ENCODE measurements at places on chromosomes 7 and 10.

GRCh38 chr7:128164061-128164954 lies 76.8 kb upstream of the LEP start:
- DNase-seq: no peak

DNA sequence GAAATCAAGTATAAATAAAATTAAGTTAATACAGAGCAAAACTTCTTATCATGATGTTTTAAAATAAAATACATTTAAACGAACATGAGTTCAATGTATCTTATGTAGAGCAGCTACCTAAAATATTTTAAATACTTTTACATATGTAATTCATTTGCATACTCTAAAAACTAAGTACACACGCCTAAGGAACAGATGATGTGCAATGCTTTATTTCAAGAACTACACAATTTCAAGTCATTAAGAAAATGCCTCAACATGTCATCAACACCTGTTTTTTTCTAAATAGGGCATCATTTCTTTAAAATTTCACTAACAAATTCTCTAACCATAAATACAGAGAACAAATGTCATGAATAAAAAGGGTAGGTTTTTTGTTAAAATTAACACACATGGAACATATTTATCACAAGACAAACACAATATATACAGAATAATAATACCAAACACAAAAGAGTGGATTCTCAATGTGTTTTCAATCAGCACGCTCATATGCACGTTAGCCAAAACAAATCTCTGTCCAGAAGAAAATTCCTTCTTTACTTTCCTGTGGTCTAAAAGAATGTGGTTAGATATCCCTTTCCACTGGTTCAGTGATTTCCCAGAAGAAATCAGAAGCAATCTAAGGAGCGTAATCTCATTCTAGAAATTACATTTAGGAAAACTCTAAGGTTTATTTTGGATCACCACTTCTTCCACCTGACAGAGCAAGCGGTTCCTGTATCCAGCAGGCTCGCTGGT lies 73.0 kb upstream of the PFKP start:
- DNase-seq: no peak

DNA sequence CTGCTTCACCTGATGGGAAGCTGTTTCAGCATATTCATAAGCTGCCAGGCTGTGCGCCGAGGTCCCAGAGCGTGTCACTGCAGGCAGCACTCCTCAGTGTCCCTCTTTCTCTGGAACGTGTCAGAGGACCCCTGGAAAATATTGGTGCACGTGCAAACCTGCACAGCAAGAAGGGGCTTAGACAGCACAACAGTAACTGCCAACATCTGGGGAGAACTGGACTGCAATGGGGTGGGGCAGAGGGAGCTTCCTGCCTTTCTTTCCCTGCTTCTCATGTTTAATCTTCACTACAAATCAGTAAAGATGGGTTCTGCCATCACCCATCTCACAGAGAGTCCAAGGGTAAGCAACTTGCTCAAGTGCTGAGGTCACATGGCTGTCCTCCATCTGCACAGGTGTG lies 86.5 kb upstream of the GPR26 start:
- DNase-seq: no peak

GRCh38 chr7:126700807-126701604 lies 551.7 kb downstream of the GRM8 start:
- peak; percentile 95 for DNase-seq

DNA sequence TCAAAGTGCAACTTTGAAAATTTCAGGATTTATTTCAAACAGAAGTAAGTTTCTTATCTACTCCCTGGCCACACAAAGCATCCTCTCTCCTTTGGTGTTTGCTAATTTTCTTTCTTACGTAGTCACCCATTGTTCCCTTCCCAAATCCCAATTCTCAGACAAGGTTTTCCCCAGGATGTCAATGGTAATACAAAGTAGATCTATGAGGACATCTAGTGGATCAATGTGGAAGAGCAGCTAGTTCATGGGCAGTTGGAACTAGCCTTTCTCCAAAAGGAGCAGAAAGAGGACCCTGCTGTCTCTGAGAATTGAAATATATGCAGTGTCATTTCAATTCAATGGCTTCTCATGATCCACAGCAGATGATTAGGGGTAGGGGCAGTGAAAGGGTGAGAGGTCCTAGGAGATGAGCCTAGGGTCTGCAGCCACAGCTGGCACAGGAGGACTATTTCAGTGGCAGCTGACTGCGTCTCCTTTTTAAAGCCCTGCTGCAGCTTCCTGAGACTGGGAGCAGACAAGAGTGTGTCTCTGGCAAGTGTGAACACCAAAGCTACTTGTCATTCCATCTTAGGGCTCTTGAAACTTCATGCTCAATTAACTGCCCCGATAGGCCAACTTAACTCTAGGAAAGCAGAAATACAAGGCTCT lies 632.6 kb downstream of the KCNMA1 start:
- peak; percentile 38 for DNase-seq

GRCh38 chr10:90148116-90148855 lies 446.9 kb downstream of the KIF20B start:
- no peak for DNase-seq

DNA sequence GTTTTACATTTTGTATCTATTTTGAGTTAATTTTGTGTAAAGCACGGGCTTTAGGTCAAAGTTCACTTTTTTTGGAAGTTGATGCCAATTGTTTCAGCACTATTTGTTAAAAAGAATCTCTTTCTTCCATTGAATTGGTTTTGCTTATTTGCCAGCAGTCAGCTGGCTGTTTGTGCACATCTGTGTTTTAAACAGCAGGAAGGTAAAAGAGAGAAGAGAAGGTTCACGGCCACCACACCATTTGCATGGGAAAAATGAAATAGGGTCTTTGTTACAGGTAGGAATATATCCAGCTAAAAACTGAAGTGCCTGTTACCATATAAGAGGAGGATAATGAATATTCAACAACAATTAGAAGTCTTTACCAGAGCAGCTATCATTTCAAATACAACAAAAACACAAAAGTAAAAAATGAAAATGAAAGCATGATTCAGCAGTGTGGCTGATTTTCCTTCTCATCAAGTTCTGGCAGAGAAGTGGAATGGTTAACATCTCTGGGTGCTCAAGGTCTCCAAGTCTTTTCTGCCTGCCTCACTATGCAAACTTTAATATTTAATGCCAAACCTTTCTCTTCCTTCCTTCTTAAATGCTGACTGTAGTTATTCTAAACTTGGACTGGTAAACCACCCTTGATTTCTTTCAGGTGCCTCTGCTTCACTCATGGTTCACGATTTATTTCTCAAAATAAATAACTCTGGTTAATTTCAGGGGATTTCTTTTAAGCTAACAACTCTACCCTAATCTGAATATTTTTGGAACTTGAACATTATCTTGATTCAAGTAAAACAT lies 841.5 kb downstream of the GRM8 start:
- DNase-seq: no peak

DNA sequence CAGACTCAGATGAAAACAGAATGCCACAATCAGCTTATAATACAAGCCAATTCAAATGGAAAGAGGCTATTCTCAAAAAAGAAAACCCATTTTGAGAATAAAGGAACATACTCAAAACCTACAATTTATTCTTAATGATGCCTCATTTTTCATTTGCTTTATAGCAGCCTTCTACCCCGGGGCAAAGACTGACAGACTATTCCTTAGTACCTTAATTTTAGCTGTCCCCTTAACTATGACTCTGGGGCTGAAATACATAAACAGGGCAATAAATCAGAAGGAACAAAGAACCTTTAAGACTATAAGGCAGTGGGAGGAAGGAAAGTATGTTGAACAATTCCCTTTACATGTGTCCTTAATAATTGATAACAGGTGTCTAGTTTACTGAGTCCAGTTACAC lies 76.8 kb downstream of the TMEM106B start:
- no peak for DNase-seq

GRCh38 chr10:30540276-30540675 lies 89.3 kb downstream of the LYZL2 start:
- DNase-seq: no peak

DNA sequence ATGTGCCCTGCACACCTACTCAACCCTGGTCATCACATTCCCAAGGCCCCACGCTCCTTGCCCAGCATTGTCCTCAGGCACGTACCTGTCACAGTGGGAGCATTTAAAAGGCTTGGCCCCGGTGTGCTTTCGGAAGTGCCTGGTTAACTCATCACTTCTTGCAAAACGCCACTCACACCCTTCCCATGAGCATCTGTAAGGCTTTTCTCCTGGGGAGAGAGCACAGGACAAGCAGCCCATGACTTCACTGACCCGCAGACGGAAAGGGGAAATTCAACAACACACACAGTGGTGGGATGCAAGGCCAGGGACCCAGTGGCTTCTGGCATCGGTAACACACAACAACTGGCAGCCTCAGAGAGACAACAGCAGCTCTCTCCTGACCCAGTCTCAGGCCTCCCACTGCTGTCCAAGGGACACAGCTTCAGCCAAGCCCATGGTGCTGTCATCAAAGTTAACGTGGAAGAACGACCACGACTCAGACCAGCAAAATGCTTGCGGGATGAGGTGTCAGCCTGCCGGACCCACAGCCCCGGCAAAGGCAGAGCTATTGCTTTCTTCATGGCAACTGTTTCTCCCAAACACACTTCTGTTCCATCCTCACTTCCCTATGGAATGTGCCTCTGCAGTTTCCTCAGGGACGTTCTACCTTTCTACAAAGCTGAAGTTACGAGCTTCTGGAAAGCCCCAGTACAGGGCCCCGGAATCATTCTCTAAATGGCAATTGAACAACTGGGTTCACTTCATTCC lies 4.8 kb downstream of the KLF6 start:
- peak; percentile 19 for DNase-seq

DNA sequence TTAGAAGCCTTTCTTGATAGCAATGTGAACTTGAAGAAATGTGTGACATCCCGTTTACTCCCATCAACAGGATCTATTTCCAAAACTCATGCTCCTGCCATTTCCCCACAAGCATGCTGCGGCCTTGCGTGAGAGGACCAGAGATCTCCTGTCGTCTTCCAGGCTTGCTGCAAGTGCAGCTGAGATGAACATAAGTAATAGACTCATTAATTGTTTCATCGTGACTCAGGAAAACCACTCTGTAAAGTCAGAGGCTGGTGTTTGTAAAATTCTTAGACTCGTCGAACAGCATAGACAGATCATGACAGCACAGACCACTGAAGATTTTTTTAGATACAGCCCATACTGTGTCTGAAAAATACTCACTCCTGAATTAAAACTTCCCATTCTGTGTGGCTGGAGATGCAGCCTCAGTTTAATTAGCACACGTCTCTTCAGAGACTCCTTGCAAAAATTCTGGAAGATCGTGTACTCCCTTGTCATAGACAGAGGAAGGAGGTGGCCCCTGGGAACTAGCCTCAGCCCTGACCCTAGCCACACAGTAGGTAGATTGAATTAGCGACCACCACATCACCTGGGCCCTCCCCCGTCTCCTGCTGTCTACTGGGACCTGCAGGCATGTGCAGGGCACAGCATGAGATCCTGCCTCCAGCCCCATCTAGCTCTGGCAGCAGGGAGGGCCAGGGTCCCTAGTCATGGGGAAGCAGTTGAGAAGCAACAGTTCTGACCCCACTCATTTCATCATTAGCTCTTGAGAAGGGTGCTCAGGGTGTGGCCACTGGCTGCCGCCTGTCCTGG lies 226.0 kb downstream of the CELF2 start:
- DNase-seq: no peak

DNA sequence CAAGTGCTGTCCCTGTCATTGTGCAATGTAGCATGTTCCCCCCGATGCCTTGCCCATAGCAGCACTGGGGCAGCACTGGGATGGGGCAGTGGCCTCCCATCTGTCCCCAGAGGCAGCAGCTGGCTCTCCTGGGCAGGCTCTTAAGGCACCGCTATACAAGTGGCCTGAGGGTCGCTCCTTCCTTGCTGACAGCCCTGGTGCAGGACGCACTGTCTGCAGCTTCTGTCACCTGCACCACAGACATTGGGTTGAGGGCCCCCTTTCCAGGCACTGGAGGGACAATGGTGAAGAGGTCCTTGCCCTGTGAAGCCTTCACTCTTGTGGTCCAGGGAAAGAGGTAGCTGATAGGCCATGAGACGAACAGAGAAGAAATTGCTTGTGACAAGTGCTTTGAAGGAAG lies 10.6 kb downstream of the CPSF4 start:
- DNase-seq: no peak

GRCh38 chr7:156545979-156546378 lies 94.6 kb upstream of the RNF32 start:
- DNase-seq: no peak

Data from hematopoietic multipotent progenitor cell (in vitro differentiated cells).